Ovary (tissue), 10 donors: ENCODE measurements at places on chromosomes 4 and X.

DNA sequence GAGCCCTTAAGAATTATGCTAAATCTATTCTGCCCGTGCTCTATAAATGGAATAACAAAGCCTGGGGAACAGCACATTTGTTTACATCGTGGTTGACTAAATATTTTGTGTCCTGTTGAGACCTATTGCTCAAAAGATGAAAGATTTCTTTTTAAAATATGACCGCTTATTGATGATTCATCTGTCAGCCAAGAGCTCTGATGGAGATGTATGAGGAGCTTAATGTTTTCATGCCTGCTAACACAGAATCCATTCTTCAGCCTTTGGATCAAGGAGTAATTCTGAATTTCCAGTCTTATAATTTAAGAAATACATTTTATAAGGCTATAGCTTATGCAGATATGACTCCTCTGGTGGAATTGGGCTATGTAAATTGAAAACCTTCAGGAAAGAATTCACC, 271.3 kb upstream of the FAT4 start:
- no peak for DNase-seq

DNA sequence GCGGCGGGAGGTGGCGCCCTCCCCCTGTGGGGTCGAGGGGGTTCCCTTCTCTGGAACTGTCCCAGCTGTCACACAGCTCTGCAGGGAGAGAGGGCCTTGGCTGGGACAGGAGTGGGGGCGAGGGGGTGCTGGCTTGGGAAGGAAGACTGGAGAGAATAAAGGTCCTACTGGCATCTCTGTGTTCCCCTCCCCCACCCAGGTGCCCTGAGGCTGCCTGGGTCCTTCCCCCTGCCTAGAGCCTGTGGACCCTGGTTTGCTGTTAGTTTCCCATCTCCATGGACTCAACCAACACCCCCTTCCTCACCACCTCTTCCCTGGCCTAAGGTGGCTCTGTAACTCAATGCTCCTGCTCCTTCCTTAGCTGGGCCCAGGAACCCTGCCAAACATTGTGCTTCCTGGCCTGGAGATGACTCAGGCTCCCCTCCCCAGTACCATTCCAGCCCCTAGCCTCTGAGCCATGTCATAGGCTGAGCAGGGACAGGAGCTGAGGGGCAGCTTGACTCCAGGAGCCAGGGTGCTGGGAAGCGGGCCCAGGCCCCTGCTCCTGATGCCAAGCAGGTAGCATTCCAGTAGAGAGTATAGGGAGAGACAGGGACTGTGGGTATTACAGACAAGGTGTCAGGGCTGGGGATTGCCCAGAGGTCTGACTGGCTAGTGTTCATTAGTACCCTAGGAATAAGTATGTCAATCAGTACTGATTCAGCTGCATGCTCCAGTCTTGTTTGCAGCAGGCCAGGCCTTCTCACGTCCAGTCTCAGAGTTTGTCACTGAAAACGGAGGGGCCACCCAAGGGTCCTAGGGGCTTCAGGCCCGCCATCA, 100.7 kb downstream of the EFNB1 start:
- DNase-seq: peak; percentile 53

GRCh38 chr4:161356351-161356750, 807.4 kb downstream of the FSTL5 start:
- DNase-seq: no peak

GRCh38 chr4:105179539-105180401, 33.1 kb downstream of the TET2 start:
- no peak for DNase-seq

- no peak for DNase-seq
Measured at GRCh38 chrX:9767375-9767774, 1.7 kb upstream of the GPR143 start.

DNA sequence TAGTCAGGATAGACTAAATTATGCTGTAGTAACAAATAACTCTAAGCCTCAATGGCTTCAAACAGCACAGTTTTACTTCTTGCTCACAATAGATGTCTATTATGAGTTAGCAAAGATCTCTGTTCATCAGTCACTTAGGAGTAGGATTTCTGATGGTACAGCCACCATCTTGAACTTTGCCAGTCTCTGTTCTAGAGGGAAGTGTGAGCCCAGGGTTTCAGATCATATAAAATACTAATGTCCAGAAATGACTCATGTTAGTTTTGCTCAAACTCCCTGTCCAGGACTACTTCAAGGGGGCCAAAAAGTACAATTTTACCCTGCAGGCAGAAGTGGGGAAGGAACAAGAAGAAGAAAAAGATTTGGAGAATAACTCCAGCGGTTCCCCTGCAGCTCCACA, 77.1 kb upstream of the LSM6 start:
- DNase-seq: no peak

DNA sequence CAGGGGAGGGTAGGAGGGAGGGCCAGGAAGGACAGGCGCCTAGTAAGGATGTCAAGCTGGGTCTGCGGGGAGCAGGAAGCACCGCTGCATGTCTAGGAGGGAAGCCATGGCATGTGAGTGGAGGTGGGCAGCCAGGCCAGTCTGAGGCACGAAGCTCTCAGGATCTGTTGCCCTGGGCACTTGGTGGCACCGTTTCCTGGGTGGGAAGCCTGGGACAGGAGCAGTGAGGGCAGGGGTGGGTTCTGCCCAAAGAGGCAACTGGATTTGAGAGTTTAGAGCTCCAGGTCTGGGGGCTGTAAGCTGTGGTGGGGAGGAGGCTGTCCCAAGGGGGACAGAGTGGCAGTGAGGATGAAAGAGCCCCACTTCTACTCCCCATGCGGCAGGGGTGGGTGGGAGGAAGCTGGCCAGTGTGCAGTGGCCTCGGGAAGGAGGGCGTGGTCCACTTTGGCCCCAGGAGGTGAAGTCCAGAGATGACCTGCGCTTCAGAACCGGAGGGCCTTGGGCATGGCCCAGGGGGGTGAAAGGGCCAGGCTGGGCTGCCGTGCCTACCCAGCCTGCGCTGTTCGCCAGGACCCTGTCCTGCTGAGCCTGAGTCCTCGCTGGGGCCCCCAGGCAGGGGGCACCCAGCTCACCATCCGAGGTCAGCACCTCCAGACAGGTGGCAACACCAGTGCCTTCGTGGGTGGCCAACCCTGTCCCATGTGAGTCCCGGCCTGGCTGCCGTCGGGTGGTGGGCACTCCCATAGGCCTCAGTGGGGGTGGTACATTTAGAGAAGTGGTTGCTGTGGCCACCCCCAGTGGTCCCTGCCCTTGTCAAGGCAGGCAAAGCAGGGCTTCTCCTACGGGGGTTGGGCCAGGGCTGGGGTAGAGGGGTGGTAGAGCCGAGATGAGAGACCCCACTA, 8.3 kb upstream of the SRPK3 start:
- no peak for DNase-seq

DNA sequence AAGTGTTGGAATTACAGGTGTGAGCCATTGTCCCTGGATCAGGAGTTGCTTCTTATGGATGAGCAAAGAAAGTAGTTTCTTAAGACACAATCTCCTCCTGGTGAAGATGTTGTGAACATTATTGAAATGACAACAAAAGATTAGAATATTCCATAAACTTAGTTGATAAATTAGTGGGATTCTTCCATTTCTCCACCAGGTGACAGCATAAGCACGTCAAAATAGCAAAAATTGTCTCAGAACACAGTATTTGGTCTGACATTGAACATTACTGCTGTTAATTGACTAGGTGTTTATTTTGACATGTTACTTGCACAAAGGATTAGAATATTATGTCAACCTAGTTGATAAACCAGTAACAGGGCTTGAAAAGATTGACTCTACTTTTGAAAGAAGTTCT, 21.6 kb downstream of the CLDN34 start:
- DNase-seq: no peak

GRCh38 chr4:127558489-127559407, 74.0 kb upstream of the INTU start:
- DNase-seq: no peak

GRCh38 chr4:70624226-70624793, 4.2 kb upstream of the ENAM start:
- no peak for DNase-seq
